ENCODE measurements at places on chromosomes 4 and X.
A peak's percentile ranks its signal among the peaks of the same experiment; 100 is the strongest.

GRCh38 chrX:66634272-66634671, 4.6 kb downstream of the EDA2R start:
- no peaks in the 10 kb centered on the region for H3K27me3 ChIP-seq
- H3K4me3 ChIP-seq = no peak overlapping the region
- H3K27ac ChIP-seq = no peak overlapping the region

DNA sequence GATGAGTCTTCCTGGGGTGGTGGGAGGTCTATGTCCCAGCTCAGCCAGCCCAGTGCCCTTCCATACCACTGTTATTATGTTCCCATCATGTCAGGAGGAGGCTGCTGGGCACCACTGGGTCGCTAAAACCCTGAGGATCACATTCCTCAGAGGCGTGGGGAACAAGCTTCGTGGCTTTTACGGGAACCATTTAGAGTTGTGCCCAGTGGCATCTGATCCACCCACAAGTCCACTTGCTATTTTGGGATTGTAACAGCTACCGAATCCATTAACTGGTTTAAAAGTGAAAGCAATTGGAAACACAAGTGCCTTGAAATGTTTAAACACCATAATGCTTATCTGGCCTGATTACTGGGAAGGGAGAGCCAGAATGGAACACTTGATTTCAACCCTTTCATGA, 13.1 kb upstream of the CCKAR start:
- H3K36me3 ChIP-seq = no peaks in the 10 kb centered on the region
- no peak overlapping the region for H3K4me3 ChIP-seq
- DNase-seq = no peak
- H3K27me3 ChIP-seq = no peaks in the 10 kb centered on the region
- no peak overlapping the region for H3K27ac ChIP-seq

DNA sequence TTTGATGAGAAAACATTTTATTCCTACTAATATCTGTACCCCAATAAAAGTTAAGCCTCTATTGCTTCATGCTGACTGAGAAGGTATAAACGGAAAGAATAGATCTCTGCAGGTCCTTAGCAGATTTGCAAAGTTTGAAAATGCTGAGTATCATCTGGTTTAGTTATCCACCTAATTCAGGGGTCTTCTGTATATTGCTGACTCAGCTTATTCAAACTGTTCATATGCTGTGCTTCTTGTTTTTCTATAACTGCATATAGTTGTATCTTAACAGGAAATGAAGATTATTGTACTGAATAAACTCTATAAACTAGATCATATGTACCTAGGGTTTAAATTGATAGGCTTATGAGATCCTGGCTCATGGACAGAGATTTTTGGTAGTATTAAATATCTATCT, 23.7 kb downstream of the ZNF330 start:
- no peak overlapping the region for H3K27ac ChIP-seq
- peaks cover 27% of the 10 kb centered on the region for H3K4me1 ChIP-seq
- no peak overlapping the region for H3K4me3 ChIP-seq
- H3K27me3 ChIP-seq = no peaks in the 10 kb centered on the region
- DNase-seq = no peak

DNA sequence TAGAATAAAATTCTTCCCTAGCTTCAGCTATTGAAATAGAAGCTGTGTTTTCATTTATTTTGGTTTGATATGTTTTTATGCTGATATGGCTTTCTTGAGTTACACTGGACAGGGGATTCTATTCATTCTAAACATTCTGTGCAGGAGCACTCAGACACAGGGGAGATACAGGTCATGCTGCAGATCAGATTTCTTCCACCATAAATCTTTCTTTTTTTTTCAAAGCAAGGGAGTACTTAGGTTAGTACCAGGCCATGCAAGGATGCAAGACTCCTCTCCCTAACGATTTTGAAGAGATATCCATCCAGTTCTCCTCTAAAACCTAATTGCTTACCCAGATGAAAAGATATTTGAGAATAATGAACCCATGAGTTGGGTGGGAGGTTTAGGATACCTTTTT, 21.4 kb downstream of the ETDC start:
- no peaks in the 10 kb centered on the region for H3K27me3 ChIP-seq
- no peak overlapping the region for H3K4me3 ChIP-seq
- H3K4me1 ChIP-seq = peaks cover 8% of the 10 kb centered on the region
- H3K27ac ChIP-seq = no peak overlapping the region
- DNase-seq = no peak

GRCh38 chr4:115113506-115114106, at the start of gene NDST4:
Gene NDST4, minus strand, starts transcription at chr4:115113620. Its CDS starts 36,584 bp downstream, at chr4:115077036.
- H3K27me3 ChIP-seq = no peaks in the 10 kb centered on the region
- H3K4me1 ChIP-seq = peaks cover 23% of the 10 kb centered on the region
- no peaks in the 10 kb centered on the region for H3K36me3 ChIP-seq
- H3K4me3 ChIP-seq = peak within 1 kb of the TSS; percentile 64

- DNase-seq = no peak
- H3K36me3 ChIP-seq = peaks cover 5% of the 10 kb centered on the region
- H3K4me1 ChIP-seq = peaks cover 16% of the 10 kb centered on the region
- H3K27me3 ChIP-seq = no peaks in the 10 kb centered on the region
These were observed 11.4 kb downstream of the BANK1 start for GRCh38 chr4:101801958-101802357.

GRCh38 chr4:164866817-164867490, 10.0 kb upstream of the APELA start:
- H3K4me3 ChIP-seq = no peak overlapping the region
- no peak for DNase-seq
- H3K4me1 ChIP-seq = peaks cover 5% of the 10 kb centered on the region

GRCh38 chrX:103823591-103823990, 8.5 kb downstream of the RAB9B start:
- H3K27ac ChIP-seq = peak overlapping the region; percentile 53
- H3K4me3 ChIP-seq = no peak overlapping the region
- peaks cover 12% of the 10 kb centered on the region for H3K4me1 ChIP-seq
- DNase-seq = no peak
- H3K36me3 ChIP-seq = no peaks in the 10 kb centered on the region

DNA sequence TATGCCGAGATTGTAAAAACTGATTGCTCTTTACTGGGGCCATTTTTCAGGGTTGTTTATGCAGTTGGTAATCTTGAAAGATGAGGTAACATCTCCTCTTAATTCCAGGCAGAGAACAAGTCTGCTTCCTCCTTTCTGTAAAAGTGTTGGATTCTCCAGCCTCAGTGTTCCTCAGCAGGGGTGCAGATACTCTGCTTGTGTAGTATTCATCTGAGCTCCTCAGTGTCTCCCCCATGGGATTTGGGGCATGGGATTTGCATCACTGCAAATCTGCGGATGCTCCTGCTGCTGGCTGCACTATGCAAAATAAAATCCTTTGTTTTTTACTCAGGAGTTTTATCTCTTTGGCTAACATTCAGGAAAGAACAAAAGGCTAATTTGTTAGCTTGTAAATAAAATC, 104.9 kb upstream of the ATP8A1 start:
- DNase-seq = no peak
- H3K27me3 ChIP-seq = no peaks in the 10 kb centered on the region
- no peaks in the 10 kb centered on the region for H3K36me3 ChIP-seq
- H3K4me1 ChIP-seq = no peaks in the 10 kb centered on the region
- no peak overlapping the region for H3K4me3 ChIP-seq
